ENCODE measurements at places on chromosomes 7 and 10.

DNA sequence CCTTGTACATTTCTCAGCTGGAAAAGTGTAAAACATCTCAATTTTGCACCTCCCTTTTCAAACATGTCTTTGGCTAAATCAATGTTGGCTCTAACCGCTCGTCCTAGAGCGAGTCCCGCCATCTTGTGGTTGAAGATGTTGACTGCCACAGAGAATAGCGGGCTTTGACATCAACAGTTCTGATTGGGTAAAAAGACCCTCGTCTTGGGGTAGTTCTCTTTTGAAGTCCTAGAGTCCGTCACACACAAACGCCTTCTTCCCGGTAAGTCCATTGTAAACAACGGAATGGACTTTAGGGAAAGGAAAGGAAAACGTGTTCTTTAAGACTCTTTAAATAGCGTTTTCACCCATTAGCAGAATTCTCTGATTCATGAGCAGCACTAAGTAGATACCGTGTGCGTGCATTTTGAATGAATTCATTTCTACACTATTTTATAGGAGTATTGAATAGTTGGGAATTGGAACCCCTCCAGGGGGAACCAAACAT is 452 bp upstream of the RPP30 start:
- no peak for DNase-seq

- DNase-seq = no peak
Observed at GRCh38 chr10:30987463-30987862, 44.2 kb downstream of the ZNF438 start.

DNA sequence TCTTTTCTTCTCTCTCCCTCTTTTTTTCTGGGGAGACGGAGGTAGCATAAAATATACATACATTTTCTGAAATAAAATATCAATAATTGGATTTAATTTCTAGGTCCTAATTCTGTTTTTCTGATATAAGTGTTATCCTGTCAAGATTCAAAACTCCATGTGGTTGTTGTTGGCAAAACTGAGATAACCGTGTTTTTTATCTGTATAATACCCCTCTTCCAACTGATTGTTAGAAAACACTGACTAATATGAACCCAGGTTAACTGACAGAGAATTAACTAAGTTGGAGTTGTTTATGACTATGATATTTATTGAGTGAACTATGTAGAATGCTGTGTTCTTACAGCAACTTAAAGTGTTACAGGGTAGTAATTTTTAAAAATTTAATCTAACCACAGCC is 236.5 kb upstream of the KAT6B start:
- DNase-seq = no peak

GRCh38 chr10:100969187-100970075 is at the start of gene SEMA4G:
Gene SEMA4G, plus strand, starts transcription at chr10:100969504. Its CDS starts 3,409 bp downstream, at chr10:100972913.
- DNase-seq = no peak

DNA sequence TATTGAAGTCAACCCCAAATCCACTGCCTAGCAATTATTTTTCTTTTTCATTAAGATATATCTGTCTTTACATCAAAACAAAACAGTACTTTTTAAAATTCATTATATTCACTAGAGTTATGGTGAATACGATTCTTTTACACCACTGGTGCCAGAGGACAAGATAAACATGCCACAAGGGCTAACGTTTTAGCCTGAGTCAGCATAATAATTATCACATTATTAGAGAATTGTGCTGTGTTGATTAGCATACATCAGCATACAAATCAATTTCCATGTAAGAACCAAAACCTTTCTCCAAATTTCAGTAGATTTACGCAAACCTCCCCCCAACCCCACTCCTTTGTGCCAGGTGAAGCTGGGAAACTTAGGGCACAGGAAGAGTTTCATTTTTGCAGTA is 131.1 kb upstream of the TMEM106B start:
- DNase-seq = no peak

DNA sequence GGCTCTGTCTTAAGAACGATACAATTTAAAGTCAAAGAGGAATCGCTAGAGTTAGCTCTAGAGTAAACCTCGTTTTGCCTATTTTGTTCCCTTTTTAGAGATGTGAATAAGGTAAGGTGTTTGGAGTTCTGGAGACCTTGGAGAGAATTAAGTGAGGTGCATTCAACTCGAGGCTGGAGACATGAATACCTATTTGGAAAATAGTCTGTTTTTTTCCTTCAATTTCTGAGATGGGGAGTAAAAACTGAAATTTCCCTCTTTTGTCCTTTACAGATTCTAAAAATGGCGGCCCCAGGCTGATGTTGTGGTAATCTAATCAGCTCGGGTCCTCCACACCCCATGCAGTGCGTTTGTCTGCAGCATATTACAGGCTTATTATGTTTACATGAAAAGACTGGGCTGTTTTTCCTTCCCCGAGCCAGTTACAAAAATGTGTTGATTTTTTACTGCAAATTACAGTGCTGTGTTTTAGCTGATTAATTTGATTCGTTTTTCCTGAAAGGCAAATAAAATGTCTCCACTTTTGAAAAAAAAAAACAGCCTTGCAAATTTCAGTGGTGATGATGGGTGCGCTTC is 1.5 kb downstream of the KMT2E start:
- no peak for DNase-seq

DNA sequence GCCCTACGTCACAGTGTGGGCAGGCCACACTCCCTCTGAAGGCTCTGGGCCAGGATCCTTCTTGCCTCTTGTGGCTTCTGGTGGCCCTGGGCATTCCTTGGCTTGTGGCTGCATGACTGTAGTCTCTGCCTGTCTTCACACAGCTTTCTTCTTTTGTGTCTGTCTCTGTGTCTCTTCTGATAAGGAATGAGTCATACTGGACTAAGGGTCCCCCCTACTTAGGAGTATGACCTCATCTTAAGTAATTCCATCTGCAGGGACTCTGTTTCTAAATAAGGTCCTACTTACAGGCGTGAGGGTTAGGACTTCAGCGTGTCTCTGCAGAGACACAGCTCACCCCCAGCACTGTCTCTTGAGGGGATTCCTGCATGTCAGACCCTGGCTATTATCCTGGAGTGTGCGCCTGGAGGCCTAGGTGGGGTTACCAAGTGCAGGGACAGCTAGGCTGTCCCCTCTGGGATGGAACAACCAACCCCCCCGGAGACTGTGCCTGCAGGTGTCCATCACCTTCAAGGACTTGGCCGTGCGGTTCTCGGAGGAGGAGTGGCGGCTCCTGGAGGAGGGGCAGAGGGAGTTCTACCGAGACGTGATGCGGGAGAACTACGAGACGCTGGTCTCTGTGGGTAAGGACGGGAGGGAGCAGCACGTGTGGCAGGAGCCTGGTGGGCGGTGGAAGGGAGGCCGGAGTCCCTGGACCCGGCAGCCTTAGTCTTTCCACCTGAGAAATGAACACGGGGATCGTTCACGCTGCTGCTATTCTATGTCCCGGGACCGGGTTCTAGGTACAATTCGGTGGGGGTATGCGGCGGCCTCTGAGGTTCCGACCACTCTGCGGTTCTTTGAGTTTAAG is 54.1 kb downstream of the ZNF467 start:
- DNase-seq = no peak

DNA sequence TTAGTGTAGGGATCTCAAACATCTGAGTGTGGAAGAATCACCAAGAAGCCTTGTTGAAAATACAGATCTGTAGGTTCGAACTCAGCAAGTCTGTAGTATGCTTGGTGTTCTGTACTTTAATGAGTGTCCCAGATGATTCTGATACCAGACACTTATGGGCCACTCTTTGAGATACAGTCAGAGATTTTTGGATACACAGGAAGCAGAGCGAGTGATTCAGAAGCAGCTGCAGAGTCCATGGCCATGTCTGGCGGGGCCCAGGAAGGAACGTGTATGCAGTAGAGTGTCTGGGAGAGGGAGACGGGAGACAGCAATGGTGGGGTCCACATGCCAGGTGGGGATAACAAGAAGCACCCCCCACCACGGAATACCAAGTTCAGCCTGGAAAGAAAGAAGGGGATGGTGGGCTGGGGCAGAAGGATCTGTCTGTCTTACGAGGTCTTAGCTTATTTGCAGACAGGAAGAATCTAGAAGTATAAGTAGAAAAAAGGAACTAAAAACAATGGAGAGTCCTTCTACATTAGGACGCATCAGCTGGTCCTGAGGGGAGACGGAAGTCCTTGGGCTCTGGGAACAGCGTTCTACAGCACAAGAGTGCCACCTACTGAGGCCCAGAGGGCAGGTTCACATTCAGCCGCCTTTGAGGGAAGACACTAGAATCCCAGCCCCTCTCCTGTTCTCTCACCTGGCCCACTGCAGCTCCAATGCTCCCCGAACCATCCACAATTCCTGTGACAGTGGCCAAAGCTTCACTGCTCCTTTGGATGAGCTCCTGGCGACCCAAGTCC is 55.4 kb downstream of the SLC37A3 start:
- no peak for DNase-seq

DNA sequence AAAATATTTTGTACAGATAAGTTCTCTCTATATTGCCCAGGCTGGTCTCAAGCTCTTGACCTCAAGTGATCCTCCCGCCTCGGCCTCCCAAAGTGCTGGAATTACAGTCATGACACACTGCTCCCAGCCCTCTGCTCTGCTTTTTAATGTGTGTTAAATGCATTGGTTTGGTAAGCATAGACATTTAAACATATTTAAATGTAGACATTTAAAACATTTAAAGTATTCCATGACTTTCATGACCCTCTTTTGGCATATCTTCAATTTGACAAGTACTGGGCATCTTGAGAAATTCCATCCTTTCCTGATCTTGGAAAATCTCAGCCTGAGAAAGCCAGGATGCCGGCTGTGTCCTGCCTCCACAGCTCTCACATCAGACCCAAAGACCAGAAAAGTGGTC is 5.2 kb upstream of the SAR1A start:
- no peak for DNase-seq

Measured in stimulated activated CD4-positive, alpha-beta T cell treated with anti-CD3 and anti-CD28 coated beads, TNF-alpha, amount 100 ng/mL, for 24 hours (primary cell).